ENCODE measurements at places on chromosomes 5 and 9.

DNA sequence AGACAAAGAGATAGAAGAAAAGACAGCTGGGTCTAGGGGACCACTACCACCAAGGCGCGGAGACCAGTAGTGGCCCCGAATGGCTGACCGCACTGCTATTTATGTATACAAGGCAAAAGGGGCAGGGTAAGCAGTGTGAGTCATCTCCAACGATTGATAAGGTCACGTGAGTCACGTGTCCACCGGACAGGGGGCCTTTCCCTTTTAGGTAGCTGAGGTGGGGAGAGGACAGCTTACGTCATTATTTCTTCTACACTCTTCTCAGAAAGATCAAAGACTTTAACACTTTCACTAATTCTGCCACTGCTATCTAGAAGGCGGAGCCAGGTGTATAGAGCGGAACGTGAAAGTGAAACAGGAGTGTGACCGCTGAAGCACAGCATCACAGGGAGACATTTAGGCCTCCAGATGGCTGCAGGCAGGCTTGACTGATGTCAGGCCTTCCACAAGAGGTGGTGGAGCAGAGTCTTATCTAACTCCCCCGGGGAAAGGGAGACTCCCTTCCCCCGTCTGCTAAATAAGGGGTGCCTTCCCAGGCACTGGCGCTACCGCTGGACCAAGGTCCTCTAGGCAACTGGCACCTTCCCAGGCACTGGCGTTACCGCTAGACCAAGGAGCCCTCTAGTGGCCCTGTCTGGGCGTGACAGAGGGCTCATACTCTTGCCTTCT lies 6.1 kb upstream of the PRR16 start:
- peak; percentile 78 for DNase-seq

GRCh38 chr5:2737273-2738155 lies 14.0 kb downstream of the IRX2 start:
- no peak for DNase-seq

- DNase-seq: no peak
Measured at GRCh38 chr9:120891245-120891883, 14.4 kb upstream of the PHF19 start.

DNA sequence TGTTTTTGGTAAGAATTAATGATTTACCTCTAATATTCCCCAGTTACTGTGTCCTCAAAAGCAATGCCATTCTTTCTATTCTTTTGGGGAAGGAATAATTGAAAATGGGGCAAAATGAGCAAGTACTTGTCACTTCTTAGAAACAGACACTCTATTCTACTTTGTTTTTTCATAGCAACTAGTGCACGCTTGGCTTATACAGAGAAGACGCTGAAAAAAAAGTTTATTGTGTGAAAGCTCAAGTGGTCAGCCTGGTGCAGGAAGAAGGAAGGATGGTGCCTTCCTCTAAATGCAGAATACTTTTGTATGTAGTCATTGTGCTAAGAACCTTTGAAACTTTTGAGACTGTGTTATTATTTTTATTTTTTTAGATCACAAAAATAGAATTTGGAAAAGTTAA lies 29.6 kb downstream of the ANKDD1B start:
- DNase-seq: no peak

- DNase-seq: no peak
Measured at GRCh38 chr5:105218018-105218417, 1655.4 kb upstream of the NUDT12 start.

DNA sequence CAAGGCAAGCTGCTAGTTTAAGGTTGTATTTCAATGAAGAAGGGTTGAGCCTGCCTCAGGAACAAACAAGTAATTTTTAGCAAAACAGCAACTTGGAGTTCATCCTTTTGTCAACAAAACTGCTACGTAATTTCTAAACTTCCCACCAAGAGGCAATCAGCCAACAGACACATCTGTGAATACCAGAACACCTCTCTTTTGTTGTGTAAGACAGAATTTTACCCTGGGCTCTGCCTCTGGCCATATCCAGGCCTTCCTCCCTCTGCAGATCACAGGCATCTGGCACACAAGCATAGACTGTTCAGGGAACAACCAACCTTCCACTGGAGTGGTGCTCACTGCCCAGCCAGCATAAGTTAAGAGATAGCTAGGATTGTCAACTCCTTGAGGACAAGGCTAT lies 409.0 kb downstream of the SPOCK1 start:
- DNase-seq: no peak

DNA sequence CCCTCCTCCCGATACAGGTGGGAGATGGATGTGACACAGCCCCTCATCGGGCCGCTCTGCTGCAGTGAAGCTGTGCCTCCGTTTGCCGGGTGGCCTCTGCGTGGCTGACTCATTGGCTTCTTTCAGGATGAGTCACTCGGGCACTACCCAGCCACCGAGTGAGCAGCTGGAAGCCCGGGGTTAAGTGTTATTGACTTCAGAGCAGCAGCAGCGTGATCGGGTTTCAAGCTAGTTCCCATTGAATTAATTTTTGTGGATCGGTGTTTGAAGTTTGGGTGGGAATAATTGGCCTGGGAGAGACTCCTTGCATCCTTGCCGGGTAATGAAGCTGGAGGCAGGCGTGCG lies 266.4 kb upstream of the IRX4 start:
- DNase-seq: peak; percentile 85

- peak; percentile 39 for DNase-seq
Measured at GRCh38 chr9:16870596-16871335, at the start of gene BNC2. TSS of gene BNC2 (minus strand) at chr9:16870670. CDS start at chr9:16870648, 22 bp downstream.

DNA sequence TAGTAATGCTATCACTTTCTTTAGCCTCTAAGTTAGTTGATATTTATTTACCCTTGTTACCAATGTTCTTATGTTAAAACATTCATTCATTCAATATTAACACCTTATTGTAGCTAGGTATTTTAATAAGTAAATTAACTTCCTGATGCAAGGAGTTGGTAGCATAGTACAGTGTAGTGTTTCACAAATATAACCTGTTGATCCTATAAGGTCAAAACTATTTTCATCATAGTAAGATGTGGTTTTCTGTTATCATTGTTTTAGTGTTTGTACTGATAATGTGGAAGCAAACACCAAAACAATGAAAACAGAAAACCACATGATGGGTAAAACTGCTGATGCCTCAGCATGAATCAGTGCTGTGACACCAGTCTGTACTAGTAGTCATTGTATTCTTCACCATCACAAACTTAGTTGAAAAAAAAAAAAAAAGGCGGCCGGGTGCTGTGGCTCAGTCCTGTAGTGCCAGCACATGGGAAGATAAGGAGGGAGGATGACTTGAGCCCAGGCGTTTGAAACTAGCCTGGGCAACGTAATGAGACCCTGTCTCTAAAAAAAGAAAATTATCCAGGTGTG lies 36.5 kb downstream of the ZCCHC7 start:
- DNase-seq: peak; percentile 36

- no peak for DNase-seq
Measured at GRCh38 chr9:89888677-89889076, 283.9 kb downstream of the GADD45G start.

DNA sequence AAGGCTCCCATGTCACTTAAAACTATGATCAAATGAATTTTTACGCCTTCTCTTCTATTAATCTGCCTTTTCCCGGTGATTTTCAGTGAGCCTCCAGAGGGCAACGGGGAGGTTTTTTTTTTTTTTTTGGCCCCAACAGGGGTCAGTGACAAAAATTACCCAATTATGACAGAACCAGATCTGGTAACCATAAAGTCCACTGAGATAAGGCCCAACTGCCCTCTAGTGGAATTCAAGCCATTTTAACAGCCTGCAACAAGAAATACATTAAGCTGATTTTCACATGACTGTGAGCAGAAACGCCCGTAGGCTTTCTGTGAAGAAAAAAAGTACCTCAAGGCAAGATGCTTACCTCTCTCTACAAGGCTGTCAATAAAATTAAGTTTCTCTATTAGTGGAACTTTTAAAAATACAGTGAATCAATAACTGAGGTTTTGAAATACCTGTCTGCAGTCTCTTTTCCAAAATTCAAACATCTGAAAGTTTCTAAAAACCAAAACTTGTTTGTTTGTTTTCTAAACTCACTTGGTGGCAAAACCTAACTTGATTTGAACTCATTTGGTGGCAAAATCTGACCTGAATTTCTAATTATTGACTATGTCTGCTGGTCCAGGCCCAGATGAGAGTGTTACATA lies 49.7 kb upstream of the FST start:
- peak; percentile 68 for DNase-seq

DNA sequence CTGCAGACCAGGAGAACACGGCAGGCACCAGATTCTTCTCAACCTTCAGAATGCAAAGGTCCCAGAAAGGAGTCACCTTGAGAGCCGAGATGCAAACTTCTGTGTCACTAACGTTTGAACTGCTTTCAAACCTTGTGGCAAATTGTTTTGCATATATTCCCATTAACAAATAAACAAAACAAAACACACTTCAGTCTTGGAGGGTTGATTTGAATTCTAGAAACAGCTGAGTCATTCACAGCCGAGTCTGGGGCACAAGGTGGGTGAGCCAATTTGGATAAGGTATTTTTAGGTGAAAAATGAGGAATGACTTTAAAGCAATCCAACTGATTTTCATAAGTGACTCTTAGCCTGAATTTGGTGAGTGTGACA lies 38.8 kb upstream of the ANKRD33B start:
- DNase-seq: no peak

GRCh38 chr5:543755-544674 lies 19.8 kb upstream of the SLC9A3 start:
- no peak for DNase-seq

- DNase-seq: no peak
Measured at GRCh38 chr9:124420991-124421543, 5.8 kb upstream of the PSMB7 start.

DNA sequence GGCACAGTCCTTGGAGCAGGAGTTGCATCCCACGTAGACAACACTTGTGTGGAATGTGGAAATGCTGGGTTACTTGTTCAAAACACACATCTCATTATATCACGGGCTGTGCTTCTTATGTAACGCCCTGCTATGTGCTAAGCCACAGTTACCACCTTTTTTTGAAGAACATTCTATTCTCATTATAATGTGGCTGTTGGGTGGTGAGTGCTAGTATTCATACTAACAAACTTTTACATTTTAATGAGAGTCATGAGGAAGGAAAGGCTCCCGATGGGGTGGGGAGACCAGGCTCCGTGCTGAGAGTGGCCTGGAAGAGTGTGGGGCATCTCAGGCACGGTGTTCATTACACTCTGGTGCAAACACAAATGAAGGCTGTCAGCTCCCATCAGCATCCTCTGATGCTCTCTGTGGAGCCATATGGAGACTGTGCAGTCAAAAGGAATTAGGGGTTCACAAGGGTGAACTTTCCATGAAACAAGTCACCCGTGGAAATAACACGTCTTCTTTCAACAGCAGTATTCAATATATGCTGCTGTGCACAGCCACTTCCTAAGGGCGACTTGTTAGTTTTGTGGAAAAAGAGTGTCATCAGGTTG lies 153.1 kb upstream of the RAPGEF1 start:
- DNase-seq: no peak

DNA sequence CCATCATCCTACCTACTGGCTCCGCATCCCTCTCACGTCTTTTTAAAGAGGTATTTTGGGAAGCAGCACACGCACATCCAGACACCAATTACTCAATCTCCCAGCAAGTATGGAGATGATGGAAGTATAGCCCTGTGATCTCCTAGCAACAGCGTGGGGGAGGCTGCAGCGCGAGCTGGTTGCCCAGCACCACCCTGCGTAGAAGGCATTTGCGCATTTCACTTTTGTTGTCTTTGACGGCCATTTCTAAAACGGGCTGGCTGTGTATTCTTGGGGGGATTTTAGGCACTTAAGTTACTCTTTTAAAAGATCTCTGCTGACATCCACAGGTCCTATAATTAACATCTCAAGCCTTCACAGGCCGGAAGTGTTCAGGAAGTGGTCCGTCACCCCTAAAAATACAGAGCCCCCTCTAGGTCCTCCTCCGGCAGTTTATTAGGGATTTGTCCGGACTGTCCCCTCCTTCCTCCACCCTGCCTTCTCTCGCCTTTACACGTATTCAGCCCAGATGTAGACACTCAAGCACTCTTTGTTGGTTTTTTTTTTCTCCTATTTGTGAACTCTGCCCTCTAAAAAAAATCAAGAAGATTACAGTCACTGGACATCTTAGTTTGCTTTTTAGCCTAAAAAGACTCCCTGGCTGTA lies 371.4 kb downstream of the NTRK2 start:
- DNase-seq: no peak

DNA sequence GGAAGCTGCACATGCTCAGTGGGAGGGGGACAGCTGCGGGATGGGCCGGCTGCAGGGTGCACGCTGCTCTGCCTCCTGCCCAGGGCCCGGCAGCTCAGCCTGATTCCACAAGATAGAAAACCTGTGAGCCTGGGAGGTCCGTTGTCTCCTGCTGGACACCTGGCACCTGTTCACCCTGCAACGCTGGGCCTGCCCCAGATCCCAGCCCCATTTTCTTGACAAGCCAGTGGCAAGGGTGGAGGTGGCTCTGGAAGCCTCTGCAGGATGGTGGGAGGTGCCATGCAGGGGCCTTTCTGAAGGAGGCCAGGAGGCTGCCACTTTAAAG lies 68.1 kb upstream of the RNF130 start:
- DNase-seq: no peak

- DNase-seq: no peak
Measured at GRCh38 chr5:78613151-78613533, 35.4 kb downstream of the LHFPL2 start.

GRCh38 chr5:73336366-73336765 lies 112.2 kb downstream of the FOXD1 start:
- no peak for DNase-seq

- peak; percentile 40 for DNase-seq
Measured at GRCh38 chr9:98709968-98710965, 1.5 kb upstream of the GABBR2 start.

DNA sequence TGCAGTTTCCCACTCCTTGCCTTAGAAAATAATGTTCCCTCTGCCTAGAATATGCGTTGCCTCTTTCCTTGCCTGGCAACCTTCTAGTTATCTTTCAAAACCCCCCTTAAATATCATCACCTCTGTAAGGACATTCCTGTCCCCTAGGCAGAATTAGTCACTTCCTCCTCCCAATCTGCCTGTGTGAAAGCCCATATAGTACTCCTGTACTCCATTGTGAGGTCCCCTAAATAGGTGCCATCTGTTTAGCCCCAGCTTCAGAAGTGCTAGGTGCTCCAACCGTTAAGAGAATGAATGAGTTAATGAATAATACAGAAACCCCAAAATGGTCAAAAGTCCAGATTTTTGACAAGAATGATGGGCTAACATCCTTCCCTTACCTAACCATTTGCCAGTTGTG lies 181.4 kb downstream of the GDNF start:
- DNase-seq: peak; percentile 35

- DNase-seq: no peak
Measured at GRCh38 chr9:37107701-37108100, 12.7 kb upstream of the ZCCHC7 start.

- no peak for DNase-seq
Measured at GRCh38 chr9:35569206-35569605, 35.9 kb upstream of the TESK1 start.

GRCh38 chr5:167684251-167684650 lies 607.2 kb upstream of the WWC1 start:
- DNase-seq: peak; percentile 43
